ENCODE measurements at places on chromosomes 1 and 21. TPM values are rescaled to one million over a fixed set of nuclear protein-coding genes. Genes with fewer than 3 reads are reported as not detected.

Gene REN
- not detected for total RNA-seq

Gene AGBL4
- not detected for total RNA-seq

Gene DUSP23
- total RNA-seq, result 30.6 TPM

Gene TNFRSF8
- total RNA-seq, result 0.30 TPM

Gene LAD1
- total RNA-seq, result 0.92 TPM

Gene SPATA21
- not detected for total RNA-seq

Gene TNFRSF9
- 0.12 TPM for total RNA-seq

Gene PRSS38
- total RNA-seq, result not detected

Gene ITSN1
- total RNA-seq, result 27.0 TPM

Gene CLCNKA
- total RNA-seq, result 2.2 TPM

Gene AMY1A
- not detected for total RNA-seq

Gene PLA2G2D
- total RNA-seq, result not detected

Gene LRRC38
- 9.4 TPM for total RNA-seq

Gene LPGAT1
- 19.9 TPM for total RNA-seq

Gene DDX59
- total RNA-seq, result 18.1 TPM

Gene RHBDL2
- total RNA-seq, result not detected

Gene WLS
- 15.2 TPM for total RNA-seq

Gene C1orf21
- 127 TPM for total RNA-seq

Gene CD48
- total RNA-seq, result 1.7 TPM

Gene LCE1B
- not detected for total RNA-seq

Gene CD1B
- not detected for total RNA-seq

Gene IL20
- 1.2 TPM for total RNA-seq

Gene LCE1E
- not detected for total RNA-seq

Gene OR6N1
- not detected for total RNA-seq

Gene TMOD4
- total RNA-seq, result 418 TPM

Gene CAPN8
- total RNA-seq, result 2.1 TPM

Gene MATN1
- total RNA-seq, result not detected

Gene MYOG
- 336 TPM for total RNA-seq

Gene SFN
- total RNA-seq, result 26.7 TPM

Gene MCOLN3
- total RNA-seq, result not detected

Gene SERTAD4
- total RNA-seq, result 1.3 TPM

Gene METTL13
- total RNA-seq, result 23.9 TPM

Gene PTCH2
- 1.0 TPM for total RNA-seq

Gene CFHR3
- total RNA-seq, result not detected

Gene IFNAR1
- total RNA-seq, result 16.1 TPM

Gene CHRM3
- total RNA-seq, result not detected

Gene ZNF692
- 13.4 TPM for total RNA-seq

Gene SIK1
- 31.2 TPM for total RNA-seq

Gene MROH7
- 7.0 TPM for total RNA-seq

Gene OXCT2
- 0.48 TPM for total RNA-seq

Gene SLC30A10
- not detected for total RNA-seq

Gene LRRC8B
- 21.6 TPM for total RNA-seq

Gene ARHGAP29
- total RNA-seq, result 20.0 TPM

Gene PTAFR
- 1.4 TPM for total RNA-seq

Gene KMO
- not detected for total RNA-seq

Gene CASZ1
- 66.7 TPM for total RNA-seq

Gene SPTA1
- 0.74 TPM for total RNA-seq

Gene FCER1G
- total RNA-seq, result 11.3 TPM

Gene KRTAP12-2
- total RNA-seq, result not detected

Gene BSND
- not detected for total RNA-seq

Gene ADAMTS5
- 2.5 TPM for total RNA-seq

Gene PRDM15
- 3.2 TPM for total RNA-seq

Gene AMY1B
- total RNA-seq, result not detected

Gene CELSR2
- total RNA-seq, result 9.8 TPM
